ENCODE measurements at places on chromosomes 4 and X.

DNA sequence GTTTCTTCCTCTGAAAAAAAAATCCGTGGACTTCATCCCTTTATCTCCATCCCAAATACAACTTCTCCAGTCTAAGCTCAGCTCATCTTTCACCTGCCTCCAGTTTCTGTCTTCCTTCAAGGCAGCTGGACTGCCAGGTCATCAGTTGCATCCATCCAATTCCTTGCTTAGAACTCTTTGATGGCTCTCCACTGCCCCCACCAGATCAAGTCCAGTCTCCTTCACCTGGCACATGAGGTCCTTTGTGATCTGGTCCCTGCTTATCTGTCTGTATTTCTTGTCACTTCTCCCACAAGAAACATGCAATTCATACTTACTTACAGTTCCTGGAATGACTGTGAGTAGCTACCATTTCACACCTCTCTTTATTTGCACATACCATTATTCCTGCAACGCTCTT is 33.8 kb downstream of the OTUD6A start:
- no peak for DNase-seq

DNA sequence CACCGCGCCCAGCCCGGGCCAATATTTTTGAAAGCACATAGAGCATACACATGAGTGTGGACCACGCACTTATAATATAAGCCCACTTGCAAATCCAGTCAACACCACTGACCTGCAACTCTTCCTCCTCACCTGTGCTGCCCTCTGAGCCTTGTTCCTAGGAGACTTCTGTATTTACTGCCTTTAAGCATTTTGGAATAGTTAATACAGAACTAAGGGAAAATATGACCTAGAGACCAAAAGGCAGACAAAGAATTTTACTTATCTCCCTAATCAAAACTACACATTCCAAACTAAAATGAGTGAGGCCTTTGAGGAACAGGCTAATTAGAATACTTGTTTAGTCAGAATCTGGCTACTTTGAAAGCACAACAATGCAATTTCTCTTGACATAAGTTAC is 89.1 kb downstream of the RELL1 start:
- no peak for DNase-seq

DNA sequence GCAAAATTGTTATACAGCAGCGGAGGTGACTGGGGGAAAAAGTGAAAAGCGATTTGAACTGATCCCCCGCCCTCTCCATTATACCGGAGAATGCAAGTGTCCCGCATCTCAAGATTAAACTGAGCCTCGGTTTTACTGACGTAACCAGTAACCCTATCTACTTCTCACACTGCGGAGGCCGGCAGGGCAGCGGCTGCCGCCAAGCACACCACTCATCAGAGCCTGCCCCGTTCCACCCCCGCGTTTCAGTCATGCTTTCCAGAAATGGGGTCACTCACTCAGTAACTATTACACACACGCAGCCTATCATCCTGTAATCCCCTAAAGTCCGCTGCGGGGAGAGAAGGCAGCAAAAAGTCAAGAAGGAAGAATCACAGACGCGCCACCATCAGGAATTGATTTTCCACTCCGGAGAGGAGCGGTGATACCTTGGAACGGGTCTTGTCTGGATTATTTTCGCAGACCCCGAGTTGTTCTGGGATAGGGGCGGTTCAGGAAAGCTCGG is 1.4 kb downstream of the RPS6KA3 start:
- no peak for DNase-seq

DNA sequence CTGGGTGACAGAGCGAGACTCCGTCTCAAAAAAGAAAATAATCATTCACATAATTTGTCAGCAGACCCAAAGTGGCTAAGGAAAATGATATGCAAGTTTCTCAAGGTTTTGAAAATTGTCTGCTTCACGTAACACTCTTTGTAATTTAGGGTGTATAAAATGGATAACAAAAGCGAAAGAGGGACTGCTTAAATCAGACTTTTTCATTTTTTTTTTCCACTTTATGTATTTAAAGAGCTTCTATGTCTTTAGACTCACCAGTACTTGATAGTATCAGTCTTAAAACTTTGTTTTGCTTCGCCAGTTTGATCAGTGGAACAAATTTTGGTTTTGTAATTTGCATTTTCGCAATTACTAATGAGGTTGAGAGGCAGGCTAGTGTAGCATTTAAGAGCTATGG is 34.6 kb downstream of the USP9X start:
- no peak for DNase-seq

DNA sequence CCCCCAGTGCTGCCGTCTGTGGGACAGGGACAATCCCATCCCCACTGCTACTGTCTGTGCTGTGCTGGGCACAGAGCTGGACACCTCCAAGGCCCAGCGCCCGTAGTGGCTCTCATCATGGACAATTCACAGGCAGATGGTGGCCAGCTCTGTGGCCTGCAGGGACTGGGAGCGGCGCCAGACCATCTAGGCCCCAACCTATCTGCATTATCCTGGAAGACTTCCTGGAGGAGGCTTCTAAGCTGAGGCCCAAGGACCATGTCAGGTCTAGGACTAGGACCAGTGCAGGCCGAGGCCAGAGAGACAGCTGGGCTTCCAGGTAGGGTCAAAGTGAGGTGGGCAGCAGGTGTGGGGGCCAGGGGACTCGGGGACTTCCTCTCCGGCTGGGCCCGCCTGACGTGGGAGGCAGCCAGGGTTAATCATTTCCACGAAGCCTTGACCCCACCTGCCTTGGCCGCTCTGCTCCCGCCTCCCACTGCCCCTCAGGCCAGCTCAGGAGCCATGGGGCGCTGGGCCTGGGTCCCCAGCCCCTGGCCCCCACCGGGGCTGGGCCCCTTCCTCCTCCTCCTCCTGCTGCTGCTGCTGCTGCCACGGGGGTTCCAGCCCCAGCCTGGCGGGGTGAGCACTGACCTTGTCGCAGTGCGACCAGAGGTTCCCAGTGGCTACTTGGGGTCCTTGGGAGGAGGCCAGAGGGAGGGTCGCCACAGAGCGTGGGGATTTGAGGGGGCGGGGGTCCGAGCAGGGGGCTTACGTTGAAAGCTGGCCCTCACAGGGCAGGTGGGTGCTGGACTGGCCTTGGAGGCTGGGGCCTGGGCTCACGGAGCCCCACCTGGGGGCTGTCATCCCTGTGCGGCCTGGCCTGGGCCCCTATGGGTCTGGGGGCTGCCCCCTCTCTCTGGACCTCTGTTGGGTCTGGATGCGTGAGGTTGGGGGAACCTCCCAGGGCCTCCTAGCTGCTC is at the start of gene HGFAC:
Gene HGFAC (plus strand): TSS at position 468 of the 959 bp plus-strand sequence. CDS start 34 bp downstream, at position 502.
- no peak for DNase-seq

- no peak for DNase-seq
These were observed 49.7 kb downstream of the TMEM156 start for GRCh38 chr4:38982361-38983095.

DNA sequence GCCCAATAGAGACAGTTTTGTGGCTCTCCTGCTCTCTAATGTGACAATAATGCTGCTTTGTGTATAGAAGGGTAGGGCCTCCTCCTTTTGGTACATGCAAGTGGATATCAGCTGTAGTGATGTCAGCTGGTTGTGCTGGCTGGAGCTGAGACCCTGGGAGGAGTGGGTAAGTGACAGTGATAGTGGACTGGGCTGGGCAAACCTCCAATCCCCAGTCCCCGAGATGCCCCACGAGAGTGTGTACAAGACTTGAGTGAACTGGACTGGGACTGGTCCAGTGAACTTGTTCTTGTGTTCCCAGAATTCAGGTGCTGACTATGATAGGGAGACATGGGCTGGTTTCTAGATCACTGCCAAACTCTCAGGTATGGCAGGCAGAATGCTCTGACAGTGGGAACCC is 583.6 kb upstream of the PCDH10 start:
- no peak for DNase-seq

GRCh38 chr4:112325530-112325929 is 28.4 kb downstream of the ALPK1 start:
- DNase-seq: no peak

GRCh38 chr4:145435646-145436045 is 46.0 kb upstream of the SMAD1 start:
- no peak for DNase-seq

DNA sequence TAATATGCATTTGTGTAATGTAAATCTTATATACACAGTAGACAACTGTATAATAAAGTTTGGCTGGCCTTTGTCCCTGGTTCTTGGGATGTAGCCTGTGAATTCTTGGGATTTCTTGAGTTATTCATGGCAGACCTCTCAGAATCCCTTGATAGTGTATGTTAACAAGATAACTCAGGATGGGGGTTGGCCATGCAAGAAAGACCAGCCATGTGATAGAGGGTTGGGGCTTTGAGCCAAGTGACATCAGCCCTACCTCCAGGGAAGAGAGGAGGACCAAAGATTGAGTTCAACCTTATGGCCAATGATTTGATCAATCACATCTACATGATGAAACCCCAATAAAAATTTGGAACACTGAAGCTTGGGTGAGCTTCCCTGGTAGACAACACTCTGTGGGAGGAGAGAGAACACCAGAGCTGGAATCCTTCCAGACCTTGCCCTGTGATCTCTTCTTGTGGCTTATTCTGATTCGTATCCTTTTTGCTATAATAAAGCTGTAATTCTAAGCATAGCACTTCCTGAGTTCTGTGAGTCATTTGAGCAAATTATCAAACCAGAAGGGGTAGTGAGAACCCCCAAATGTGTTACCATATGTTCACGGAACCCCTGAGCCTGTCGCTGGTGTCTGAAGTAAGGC is 11.3 kb downstream of the SLC2A9 start:
- DNase-seq: no peak

All from cerebellar nuclear complex (tissue), 1 donor.